ENCODE measurements at places on chromosomes 1 and 21. TPM values are rescaled to one million over a fixed set of nuclear protein-coding genes. Genes with fewer than 3 reads are reported as not detected.

PDPN gene
- total RNA-seq = not detected

USP25 gene
- 30.9 TPM for total RNA-seq

FAM131C gene
- total RNA-seq = 3.8 TPM

PERM1 gene
- not detected for total RNA-seq

COL11A1 gene
- total RNA-seq = not detected

DESI2 gene
- total RNA-seq = 114 TPM

PDE9A gene
- 5.3 TPM for total RNA-seq

LDLRAD1 gene
- not detected for total RNA-seq

GCSAML gene
- total RNA-seq = not detected

ANKRD45 gene
- not detected for total RNA-seq

SLC1A7 gene
- total RNA-seq = not detected

LRRC3 gene
- 0.92 TPM for total RNA-seq

WDR4 gene
- 8.8 TPM for total RNA-seq

RNU1-2 gene
- under 0.01 TPM for total RNA-seq

GJC2 gene
- total RNA-seq = 0.72 TPM

GPR3 gene
- 1.1 TPM for total RNA-seq

CASZ1 gene
- 6.9 TPM for total RNA-seq

ADORA3 gene
- not detected for total RNA-seq

SFN gene
- 23.1 TPM for total RNA-seq

AQP10 gene
- not detected for total RNA-seq

DNALI1 gene
- not detected for total RNA-seq

CAPN8 gene
- total RNA-seq = not detected

ELAPOR1 gene
- 0.23 TPM for total RNA-seq

PPIAL4G gene
- total RNA-seq = not detected

ORC1 gene
- total RNA-seq = 8.3 TPM

TIAM1 gene
- 2.7 TPM for total RNA-seq

Data from NCI-H460 (cell line).